ENCODE measurements at places on chromosomes 7 and 10.

DNA sequence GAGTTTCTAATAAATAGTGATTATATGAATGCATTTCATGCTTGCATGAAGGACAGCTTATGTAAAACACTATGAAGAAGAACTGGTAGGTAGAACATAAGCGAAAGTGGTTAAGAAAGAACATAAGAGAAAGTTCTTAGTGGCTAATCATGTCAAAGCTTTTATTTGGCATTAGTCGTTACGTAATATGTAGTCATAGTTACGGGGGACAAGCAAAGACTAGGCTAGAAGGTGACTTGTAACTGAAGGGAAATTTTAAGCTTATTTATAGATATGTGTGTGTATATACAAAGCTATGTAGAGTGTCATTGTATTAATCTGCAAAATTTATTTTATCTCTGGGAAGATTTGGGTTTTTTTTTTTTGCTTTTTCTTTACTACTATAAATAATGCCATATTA, 36.9 kb downstream of the CAPZA2 start:
- H3K36me3 ChIP-seq = peaks cover 35% of the 10 kb centered on the region
- DNase-seq = no peak

GRCh38 chr7:101906291-101907240, 89.1 kb downstream of the CUX1 start:
- H3K4me3 ChIP-seq = no peak overlapping the region
- no peak for DNase-seq
- H3K4me1 ChIP-seq = peaks cover 5% of the 10 kb centered on the region
- no peak overlapping the region for H3K27ac ChIP-seq
- H3K27me3 ChIP-seq = no peaks in the 10 kb centered on the region

- no peak overlapping the region for H3K4me3 ChIP-seq
- no peak for DNase-seq
- H3K27me3 ChIP-seq = no peaks in the 10 kb centered on the region
Measured at GRCh38 chr7:35754741-35755140, 46.1 kb upstream of the SEPTIN7 start.

- H3K4me3 ChIP-seq = no peak overlapping the region
- H3K27me3 ChIP-seq = no peaks in the 10 kb centered on the region
- DNase-seq = no peak
- H3K27ac ChIP-seq = no peak overlapping the region
Measured at GRCh38 chr7:149595541-149595940, 97.9 kb upstream of the ZNF746 start.

- DNase-seq = no peak
- H3K4me1 ChIP-seq = no peaks in the 10 kb centered on the region
- H3K4me3 ChIP-seq = no peak overlapping the region
- no peak overlapping the region for H3K27ac ChIP-seq
- no peaks in the 10 kb centered on the region for H3K36me3 ChIP-seq
Measured at GRCh38 chr7:31370609-31371008, 30.1 kb upstream of the NEUROD6 start.

- H3K4me1 ChIP-seq = no peaks in the 10 kb centered on the region
- no peak within 1 kb of the TSS for H3K27ac ChIP-seq
- no peak within 1 kb of the TSS for H3K4me3 ChIP-seq
Measured at GRCh38 chr7:95596198-95597063, at the start of gene PDK4. TSS of gene PDK4 (minus strand) at chr7:95596516. CDS start at chr7:95596293, 223 bp downstream.

DNA sequence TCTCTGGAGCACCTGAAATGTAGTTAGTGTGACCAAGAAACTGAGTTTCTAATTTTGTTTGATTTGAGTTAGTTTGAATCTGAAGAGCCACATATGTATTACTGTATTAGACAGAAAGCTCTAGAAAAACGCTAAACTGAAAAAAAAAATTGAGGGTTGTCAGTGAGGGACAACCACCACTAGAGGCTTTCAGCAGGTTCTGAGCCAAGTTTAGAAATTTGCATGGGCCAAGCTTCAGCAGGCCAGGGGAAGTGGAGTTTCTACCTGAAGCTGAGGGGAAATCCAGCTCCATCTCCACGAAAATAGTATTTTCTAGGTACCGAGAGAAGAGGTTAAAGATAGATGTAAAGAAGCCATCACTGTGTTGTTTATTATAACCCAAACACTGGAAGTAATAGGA, 77.9 kb upstream of the PLXNA4 start:
- peaks cover 37% of the 10 kb centered on the region for H3K4me1 ChIP-seq
- no peaks in the 10 kb centered on the region for H3K27me3 ChIP-seq
- H3K4me3 ChIP-seq = no peak overlapping the region
- peak overlapping the region; percentile 12 for H3K27ac ChIP-seq
- DNase-seq = peak; percentile 35
- H3K36me3 ChIP-seq = peaks cover 3% of the 10 kb centered on the region

- H3K4me1 ChIP-seq = peaks cover 25% of the 10 kb centered on the region
- H3K27ac ChIP-seq = peak overlapping the region; percentile 80
- peak; percentile 74 for DNase-seq
Measured at GRCh38 chr7:36937754-36938563, 213.7 kb upstream of the AOAH start.

GRCh38 chr10:6783471-6783870, 203.4 kb upstream of the PRKCQ start:
- H3K36me3 ChIP-seq = no peaks in the 10 kb centered on the region
- no peak overlapping the region for H3K27ac ChIP-seq
- no peak for DNase-seq
- H3K4me3 ChIP-seq = no peak overlapping the region

DNA sequence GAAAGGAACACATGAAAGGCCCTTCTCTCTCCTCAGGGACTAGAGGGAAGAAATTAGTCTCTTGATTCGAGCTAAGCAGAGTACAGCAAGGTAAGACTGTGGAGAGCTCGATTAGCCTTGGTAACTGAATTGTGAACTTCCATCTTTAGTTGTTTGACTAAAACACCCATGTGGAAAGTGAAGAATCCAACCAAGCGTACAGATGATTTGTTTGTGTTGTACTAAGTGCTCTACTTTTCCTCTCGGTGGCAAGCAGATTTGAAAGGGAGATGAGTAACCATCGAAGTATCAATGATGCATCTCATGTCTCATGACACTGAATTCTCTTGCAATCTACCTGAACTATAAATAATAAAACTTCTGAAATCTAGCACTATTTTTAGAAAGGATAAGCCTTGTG, 80.7 kb downstream of the FZD1 start:
- no peak overlapping the region for H3K4me3 ChIP-seq
- no peaks in the 10 kb centered on the region for H3K36me3 ChIP-seq
- H3K4me1 ChIP-seq = no peaks in the 10 kb centered on the region
- no peak overlapping the region for H3K27ac ChIP-seq

DNA sequence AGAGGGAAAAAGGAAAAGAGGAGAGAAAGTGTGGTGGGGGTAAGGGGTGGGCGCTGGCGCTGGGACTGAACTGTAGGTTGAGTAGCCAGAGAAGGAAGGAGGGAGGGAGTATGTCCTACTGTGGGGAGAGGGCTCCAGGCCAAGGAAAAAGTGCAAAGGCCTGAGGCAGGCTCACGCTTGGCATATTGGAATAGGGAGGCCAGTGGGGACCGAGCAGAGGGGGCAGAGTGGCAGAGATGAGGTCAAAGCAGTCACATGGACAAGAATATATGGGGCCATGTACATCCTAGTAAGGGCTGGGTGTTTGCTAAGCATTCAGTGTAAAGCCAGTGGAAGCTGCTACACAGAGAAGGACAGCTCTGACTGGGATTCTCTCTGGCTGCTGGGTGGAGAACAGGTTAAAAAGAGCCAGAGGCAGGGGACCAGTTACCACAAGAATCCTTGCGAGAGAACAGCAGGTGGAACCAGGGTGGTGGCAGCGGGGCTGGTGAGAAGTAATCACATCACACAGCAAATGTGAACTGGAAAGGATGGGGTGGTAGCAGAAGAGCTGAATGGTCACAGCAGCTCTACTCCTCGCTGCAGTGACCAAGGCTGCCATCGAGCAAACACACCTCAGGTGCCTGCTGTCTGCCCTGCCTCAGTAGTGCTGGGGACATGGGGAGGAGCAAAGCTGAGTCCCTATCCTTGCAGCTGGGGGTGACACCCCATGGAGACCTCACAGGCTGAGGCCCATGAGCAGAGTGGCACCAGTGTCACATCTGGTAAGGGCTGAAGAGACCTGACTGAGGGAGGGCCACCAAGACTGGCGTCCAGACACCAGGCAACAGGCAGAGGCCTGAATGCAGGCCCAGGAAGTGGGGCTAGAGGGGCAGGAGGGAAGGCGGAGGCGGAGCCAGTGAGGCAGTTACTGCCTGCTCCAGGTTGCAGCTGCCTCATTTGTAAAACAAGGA, 39.5 kb downstream of the FAM53B start:
- H3K36me3 ChIP-seq = peaks cover 48% of the 10 kb centered on the region
- no peak for DNase-seq
- peak overlapping the region; percentile 86 for H3K27ac ChIP-seq
- H3K27me3 ChIP-seq = no peaks in the 10 kb centered on the region
- no peak overlapping the region for H3K4me3 ChIP-seq

- H3K27ac ChIP-seq = no peak overlapping the region
- H3K36me3 ChIP-seq = no peaks in the 10 kb centered on the region
- H3K4me1 ChIP-seq = no peaks in the 10 kb centered on the region
- no peak overlapping the region for H3K4me3 ChIP-seq
- H3K27me3 ChIP-seq = no peaks in the 10 kb centered on the region
- DNase-seq = no peak
Measured at GRCh38 chr10:131021246-131021895, 290.1 kb downstream of the TCERG1L start.

DNA sequence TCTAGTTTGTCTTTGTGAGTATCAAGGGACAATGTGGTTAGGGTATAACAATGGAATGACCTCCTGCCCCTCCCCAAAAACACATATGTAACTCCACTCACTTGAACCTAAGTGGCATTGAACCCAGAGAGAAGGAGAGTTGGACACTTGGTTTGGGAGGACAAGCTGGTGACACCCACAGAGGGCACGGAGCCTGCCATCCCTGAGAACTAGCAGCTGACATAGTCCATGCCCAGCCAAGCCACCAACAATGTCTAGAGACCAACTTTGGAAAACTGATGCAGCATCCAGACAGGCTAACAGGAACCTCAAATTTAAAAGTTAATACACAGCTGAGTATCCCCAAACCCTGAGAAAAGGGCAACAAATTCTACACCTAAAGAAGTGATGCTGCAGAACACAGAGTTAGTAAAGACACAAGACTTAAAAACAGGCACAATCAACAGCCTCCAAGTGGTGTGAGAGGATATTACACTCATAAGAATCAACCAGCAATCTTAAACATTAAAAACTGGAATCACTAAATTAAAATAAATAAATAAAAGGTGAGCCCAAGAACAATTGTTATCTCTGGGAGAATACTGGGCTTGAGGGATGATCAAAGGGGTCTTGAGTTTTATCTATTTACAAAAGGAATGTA, 27.2 kb downstream of the NUDCD3 start:
- peaks cover 81% of the 10 kb centered on the region for H3K4me1 ChIP-seq
- no peak for DNase-seq
- peaks cover 64% of the 10 kb centered on the region for H3K36me3 ChIP-seq
- H3K27me3 ChIP-seq = no peaks in the 10 kb centered on the region
- no peak overlapping the region for H3K4me3 ChIP-seq

DNA sequence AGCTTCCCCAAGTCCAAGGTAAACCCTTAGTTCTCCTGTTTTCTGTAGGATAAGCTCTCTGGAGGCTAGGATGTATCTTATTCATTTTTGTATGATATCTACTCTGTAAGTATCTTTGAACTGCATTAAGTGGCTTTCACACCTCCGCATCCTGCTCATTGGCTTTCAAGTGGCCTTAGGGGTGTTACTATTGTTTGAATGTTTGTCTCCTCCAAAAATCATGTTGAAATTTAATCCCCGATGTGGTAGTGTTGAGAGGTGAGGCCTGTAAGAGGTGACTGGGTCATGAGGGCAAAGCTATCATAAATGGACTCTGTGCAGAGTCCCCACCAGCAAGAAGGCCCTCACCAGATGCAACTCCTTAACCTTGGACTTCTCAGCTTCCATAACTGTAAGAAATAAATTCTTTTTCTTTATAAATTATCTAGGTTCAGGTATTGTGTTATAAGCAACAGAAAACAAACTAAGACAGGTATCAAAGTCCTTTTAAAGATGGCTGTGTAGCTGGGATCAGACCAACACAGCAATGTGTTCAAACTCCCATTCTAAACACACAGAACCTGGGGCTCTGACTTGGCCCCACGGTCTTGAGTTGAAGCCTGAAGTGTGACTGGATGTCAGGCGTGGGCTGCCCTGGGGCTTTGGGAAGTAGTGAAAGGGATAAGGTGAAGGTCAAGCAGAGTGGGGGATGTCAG, 25.9 kb downstream of the TBXAS1 start:
- no peaks in the 10 kb centered on the region for H3K36me3 ChIP-seq
- peaks cover 22% of the 10 kb centered on the region for H3K4me1 ChIP-seq
- H3K4me3 ChIP-seq = no peak overlapping the region
- H3K27ac ChIP-seq = peak overlapping the region; percentile 73

GRCh38 chr7:27096768-27097514, 1.1 kb upstream of the HOXA1 start:
- H3K27me3 ChIP-seq = peaks cover 78% of the 10 kb centered on the region
- peaks cover 23% of the 10 kb centered on the region for H3K4me1 ChIP-seq
- H3K27ac ChIP-seq = no peak overlapping the region
- DNase-seq = no peak
- peak overlapping the region; percentile 85 for H3K4me3 ChIP-seq

DNA sequence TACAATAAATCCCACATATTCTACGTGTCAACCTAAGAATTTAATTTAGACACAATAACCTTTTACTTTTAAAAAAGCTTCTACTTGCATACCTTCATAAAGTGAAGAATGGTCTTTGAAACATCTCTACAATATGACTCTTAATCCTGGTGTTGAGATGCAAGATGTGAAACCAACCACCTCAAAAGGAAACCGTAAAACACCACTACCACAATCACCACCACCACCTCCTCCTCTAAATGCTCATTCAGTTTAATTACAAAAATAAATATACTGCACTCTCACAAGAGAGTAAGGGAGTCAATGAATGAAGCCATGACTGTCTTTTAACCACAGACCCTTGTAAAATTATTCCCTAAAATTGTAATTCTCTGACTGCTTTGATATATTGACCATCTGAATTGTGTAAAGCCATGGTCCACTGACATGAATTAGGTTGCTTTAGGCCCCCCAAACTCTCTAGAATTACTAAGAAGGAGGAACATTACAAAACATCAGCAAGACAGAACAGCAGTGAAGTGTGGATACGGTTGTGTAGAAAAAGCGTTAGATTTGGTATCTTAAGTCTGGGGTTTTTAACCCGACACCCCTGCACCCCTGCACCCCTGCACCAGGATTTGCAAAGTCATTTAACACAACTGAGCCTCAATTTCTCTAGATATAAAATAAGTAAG, 171.4 kb downstream of the SFMBT2 start:
- no peaks in the 10 kb centered on the region for H3K27me3 ChIP-seq
- H3K4me1 ChIP-seq = peaks cover 63% of the 10 kb centered on the region
- peak overlapping the region; percentile 65 for H3K27ac ChIP-seq
- peak overlapping the region; percentile 5 for H3K4me3 ChIP-seq

GRCh38 chr10:30047430-30047829, 12.0 kb downstream of the JCAD start:
- DNase-seq = no peak
- H3K27ac ChIP-seq = no peak overlapping the region
- H3K27me3 ChIP-seq = peaks cover 55% of the 10 kb centered on the region
- H3K4me1 ChIP-seq = peaks cover 22% of the 10 kb centered on the region
- H3K4me3 ChIP-seq = no peak overlapping the region
